Hepatocyte (in vitro differentiated cells): ENCODE measurements at places on chromosomes 3 and 15. TPM values are rescaled to one million over a fixed set of nuclear protein-coding genes. Genes with fewer than 3 reads are reported as not detected.

The GASK1A gene
- 1.1 and 2.6 TPM in 2 replicates for polyA plus RNA-seq

The BMF gene
- polyA plus RNA-seq: 13.8 and 15.9 TPM in 2 replicates

The TRIM42 gene
- not detected in 2 replicates for polyA plus RNA-seq

DNA sequence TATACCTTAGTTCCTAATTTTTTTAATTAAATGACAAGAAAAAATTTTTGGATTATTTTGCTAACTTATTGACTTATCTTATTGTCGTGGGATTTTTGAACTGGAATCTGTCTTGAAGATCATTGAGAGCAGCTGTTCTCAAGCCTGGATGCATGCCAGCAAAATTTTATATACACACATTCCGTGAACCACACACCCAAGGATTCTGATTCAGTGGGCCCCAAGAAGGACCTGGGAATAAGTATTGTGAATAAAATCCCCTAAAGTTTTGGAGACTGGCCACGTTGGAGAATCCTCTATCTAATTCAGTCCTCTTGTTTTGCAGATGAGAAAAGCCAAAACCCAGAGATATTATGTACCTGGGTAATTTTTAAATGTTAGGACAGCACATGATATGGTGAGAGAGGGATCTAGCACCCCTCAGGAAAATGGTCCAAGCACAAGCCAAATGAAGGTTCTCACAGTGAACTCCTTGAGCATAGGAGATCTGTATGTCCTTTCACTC lies 55.2 kb downstream of the UNC13C start:
- no peak for DNase-seq

DNA sequence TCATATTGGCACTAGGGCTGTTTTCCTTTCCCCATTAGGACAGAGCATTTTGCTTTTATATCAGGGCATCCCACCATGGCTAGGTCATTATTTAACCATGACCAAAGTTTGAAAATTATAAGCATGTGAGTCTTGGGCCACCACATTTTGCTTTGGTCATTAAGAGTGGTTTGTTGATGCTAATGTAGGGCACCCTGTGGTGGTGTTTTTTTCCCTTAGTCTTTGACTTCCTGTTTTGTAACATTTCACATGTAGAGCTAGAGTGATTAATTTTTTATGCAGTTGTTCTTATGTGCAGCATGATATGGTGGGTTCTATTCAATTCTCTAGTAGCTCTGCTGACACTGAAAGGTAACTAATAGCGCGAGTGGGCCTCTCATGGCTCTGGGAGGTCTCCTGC lies 249.6 kb upstream of the ROBO1 start:
- no peak for DNase-seq

GRCh38 chr3:155013427-155013826 lies 66.7 kb upstream of the MME start:
- DNase-seq: no peak

DNA sequence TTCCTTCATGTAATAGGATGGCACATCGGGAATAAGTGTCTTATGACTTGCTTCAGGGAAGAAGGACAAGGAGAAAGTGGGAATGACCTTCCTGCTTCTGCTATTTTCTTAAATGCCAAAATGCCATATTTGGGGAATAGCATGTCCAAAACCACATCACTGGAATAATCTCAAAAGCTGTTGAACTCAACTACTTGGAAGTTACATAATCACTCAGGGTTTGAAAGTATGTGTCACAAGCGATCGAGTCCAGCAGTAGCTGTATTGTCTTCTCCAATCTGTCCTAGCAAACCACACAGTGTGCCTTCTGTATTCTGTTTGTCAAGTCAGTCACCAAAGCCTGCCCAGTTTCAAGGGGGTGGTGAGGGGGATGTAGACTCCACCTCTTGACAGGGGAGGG lies 58.3 kb upstream of the GADL1 start:
- DNase-seq: no peak

- DNase-seq: no peak
Observed at GRCh38 chr3:177792311-177793030, 595.2 kb upstream of the TBL1XR1 start.

GRCh38 chr3:167996514-167996913 lies 99.2 kb downstream of the GOLIM4 start:
- DNase-seq: no peak

- peak; percentile 26 for DNase-seq
Observed at GRCh38 chr15:58357529-58358476, 74.0 kb upstream of the LIPC start.

DNA sequence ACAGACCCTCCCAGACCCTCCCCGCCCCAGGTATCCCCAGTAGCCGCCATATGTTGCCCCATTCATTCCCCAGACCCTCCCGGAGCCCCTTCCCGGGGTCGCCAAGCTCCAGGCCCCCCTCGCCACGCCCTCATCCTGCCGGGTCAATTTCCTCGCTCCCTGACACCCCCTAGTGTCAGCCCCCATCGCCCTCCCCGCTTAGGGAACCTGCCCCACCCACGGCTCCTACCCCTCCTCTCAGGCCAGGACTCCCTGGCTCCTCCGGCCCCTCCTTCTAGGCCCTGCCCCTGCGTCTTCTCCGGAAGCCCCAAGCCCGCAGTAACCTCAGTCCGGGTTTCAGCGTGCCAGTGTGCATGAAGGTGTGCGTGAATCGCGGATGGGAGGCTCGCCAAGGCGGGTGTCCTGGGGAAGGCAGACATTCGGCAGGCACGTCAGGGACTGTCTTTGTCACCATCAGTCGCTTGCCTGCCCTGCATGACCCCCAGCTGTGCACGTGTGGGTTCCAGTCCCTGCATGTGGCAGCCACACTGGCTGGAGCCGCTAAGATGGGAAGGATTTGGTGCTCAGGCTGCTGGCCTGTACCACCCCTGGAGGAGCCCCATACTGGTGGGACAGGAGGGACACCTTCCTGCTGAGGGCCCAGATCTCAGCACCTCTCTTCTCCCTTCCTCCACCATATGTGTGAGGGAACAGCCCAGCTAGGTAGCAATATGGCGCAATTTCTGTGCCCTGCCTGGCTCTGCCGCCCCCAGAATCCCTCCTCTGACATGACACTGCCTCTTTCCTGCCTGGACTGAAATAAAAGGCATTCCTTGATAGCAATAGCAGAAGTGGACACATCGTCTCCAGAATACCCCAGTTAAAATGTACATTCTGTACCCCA lies 693 bp downstream of the DISP2 start:
- DNase-seq: no peak

DNA sequence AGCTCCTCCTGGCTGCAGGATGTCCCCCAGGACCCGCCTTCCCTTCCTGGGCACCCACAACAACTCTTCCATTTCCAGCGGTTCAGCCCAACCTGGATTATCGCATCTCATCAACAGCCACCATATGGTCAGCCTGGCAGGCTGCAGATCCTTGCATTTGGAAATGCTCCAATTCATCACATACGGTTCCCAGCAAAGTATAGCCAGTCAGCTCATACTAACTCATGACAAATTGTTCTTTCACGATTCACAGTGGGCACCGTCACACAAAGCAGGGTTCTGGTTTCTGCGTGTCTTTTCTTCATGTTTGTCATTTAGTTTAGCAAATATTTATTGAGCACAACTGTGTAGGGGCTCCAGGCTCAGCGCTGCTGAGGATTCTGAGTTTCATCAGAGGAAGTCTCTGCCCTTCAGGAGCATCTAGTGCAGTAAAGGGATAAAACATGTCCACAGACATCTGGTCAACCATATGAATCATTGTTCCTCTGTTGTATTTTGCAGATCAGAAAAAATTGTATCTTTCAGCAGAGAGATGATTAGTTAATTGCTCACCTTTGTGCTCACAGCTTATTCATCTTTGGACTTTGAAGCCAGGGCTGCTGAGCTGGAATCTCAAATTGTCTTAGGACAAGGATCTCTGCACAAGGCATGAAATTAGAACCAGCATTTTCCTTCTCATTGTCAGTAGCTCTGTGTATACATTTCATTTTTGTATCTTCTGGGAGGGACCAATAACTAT lies 125.1 kb downstream of the GABRG3 start:
- peak; percentile 32 for DNase-seq

DNA sequence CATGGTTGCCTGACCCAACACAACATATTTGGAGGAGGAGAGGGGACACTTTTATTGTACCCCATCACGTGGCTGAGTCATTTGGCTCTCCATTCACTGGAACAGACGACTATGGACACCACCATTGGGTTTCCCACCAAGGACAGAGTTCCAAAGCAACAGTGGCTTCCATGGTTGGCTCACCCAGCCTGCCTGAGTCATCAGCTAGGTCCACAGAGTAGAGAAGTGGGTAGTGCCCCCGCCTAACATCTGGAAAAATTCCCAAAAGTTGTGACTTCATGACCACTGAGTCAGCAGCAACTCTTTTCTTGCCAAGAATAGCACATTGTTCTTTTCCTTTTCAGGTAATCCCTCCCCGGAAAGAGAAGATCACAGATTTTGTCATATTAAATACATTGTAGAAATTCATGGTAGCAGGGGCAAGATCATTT lies 3.0 kb upstream of the PPP1R2 start:
- DNase-seq: no peak

- DNase-seq: no peak
Observed at GRCh38 chr3:108767253-108767652, 10.0 kb upstream of the RETNLB start.

The HESX1 gene
- polyA plus RNA-seq: 0.51 and 0.85 TPM in 2 replicates

DNA sequence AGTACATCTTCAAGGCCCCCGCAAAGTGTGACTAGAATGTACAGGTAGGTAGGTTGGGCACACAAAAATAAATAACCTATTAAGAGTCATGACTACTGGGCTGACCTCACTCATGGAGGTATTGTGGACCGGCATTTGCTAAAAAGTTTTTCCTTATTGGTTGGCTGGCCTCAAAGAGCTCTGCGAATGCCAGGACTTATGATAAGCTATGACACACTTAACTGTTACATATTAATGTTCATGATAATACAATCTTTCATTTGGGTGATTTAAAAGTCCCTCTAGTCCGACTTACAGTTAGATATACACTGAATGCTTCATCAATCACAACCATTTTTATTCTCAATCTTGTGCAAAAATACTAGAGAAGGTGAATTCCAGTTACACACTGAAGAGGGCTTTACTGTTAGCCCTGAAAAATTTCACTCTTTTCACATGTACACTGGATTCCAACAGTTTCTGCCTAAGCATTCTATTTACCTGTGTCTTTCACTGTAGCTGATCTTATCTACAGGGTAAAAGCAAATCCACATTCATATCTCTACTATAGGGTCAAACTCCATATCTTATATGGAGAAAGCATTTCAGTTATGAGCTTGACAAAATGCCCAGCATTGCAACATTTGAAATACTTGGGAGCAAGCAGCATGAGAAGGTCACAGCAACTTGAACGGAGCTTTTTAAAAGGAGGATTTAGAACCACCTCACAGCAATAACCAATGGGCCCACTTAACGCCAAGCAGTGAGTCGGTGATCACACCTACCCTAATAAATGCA lies 329.1 kb downstream of the FOXP1 start:
- peak; percentile 61 for DNase-seq

GRCh38 chr3:40379674-40380306 lies 7.2 kb upstream of the ENTPD3 start:
- DNase-seq: no peak

DNA sequence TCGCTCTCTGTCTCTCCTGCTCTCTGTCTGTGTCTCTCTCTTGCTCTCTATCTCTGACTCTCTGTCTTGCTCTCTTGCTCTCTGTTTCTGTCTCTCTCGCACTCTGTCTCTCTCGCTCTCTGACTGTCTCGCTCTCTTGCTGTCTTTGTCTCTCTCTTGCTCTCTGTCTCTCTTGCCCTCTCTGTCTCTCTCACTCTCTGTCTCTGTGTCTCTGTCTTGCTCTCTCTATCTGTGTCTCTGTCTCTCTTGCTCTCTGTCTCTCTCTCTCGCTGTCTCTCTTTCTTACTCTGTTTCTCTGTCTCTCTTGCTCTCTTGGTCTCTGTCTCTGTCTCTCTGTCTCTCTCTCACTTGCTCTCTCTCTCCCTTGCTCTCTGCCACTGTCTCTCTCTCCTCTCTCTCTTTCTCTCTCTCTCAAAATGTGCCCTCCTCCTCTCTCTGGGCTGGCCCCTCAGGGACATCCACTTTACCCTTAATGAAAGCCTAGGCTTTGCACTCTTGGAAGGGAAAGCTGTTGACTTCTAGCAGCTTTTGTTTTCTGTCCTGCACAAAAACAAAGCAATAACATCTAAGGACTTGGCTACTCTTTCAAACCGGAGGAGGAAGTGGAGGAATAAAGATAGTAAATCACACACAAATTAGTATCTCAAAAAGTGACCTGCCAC lies 73.9 kb upstream of the NR2E3 start:
- DNase-seq: no peak

- DNase-seq: no peak
Observed at GRCh38 chr15:40142428-40142827, 18.4 kb upstream of the BUB1B start.

GRCh38 chr15:70212963-70213315 lies 115.2 kb upstream of the TLE3 start:
- DNase-seq: no peak
